CMK (cell line): ENCODE measurements at places on chromosomes 4 and X.

- no peak for DNase-seq
Observed at GRCh38 chr4:6360385-6360784, 90.7 kb downstream of the WFS1 start.

- DNase-seq = no peak
Observed at GRCh38 chr4:158805635-158806471, 37.0 kb downstream of the FNIP2 start.

- no peak for DNase-seq
Observed at GRCh38 chr4:174023641-174024040, 259.8 kb downstream of the FBXO8 start.

GRCh38 chr4:164803702-164804101, 49.8 kb downstream of the SMIM31 start:
- no peak for DNase-seq

DNA sequence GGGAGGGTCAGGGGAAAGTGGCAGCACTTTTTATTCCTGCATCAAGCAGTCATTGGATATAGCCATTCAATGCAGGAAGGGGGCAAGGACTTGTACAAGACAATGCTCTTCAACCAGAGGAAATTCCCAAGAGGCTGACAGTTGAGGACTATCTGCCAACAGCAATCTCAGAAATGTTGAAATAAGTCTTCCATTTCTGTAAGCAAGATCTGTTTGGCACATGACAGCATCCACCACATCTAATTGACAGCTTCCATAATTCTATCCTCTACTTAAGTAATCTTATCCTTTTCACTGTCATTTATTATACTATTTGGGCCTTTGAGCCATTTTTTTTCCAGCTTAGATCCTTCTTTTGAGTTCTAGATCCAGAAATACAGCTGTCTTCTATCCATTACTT, 110.7 kb downstream of the CFAP299 start:
- DNase-seq = no peak

DNA sequence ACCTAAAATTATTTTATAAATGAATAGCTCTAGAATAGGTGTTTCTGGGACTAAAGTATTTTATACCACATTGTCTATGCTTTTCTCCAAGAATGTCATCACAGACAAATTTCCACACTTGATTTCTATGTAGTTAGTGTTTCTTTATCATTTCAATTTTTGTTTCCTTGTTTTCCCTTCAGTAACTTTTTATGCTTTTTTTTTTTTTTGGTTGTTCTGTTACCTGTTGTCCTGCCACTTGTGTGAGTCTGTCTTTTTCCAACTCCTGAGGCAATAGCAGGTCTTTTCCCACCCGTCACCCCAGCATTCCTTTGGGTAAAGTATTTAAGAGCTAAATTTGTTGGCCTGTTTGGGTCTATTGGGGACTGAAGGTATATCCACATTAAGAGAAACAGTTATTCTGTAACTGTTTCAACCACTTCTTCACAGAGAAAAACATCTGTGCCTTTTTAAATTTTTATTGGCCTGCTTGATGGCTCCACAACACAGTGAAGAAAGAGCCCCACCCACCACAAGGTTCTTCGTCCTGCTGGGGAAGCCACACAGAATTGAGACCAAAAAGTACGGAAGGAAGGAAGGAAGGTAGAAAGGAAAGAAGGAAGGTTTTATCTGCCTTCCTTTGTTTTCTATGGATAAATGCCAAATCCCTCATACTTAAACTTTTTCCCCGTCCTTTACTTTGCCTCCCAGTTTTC, 17.7 kb upstream of the GPC3 start:
- DNase-seq = no peak

- no peak for DNase-seq
Observed at GRCh38 chrX:33210156-33210555, 1.2 kb downstream of the DMD start.

GRCh38 chr4:55793479-55793878, 26.1 kb upstream of the EXOC1L start:
- DNase-seq = no peak

GRCh38 chr4:16271411-16271810, 45.1 kb upstream of the TAPT1 start:
- no peak for DNase-seq

- no peak for DNase-seq
Observed at GRCh38 chr4:183808097-183808456, 97.0 kb upstream of the STOX2 start.

GRCh38 chr4:11069581-11070211, 359.0 kb downstream of the HS3ST1 start:
- DNase-seq = no peak

DNA sequence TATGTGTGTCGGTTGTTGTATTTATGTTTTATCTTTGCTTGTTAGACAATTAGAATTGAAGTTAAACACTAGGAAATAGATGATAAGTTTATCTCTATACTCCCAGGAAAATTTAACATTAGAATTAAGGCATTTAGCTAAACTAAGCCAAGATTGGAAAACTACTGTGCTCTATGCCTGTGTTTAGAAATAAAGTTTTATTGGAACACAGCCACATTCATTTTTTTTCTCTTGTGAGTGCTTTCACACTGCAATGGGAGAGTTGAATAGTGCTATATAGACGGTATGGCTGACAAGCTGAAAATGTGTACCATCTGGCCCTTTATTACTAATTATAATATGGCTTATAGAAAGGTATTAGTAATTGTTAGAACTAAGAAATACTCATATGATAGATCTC, 186.7 kb upstream of the NUDT6 start:
- DNase-seq = no peak

GRCh38 chrX:77935886-77936285, 25.4 kb downstream of the ATP7A start:
- no peak for DNase-seq

DNA sequence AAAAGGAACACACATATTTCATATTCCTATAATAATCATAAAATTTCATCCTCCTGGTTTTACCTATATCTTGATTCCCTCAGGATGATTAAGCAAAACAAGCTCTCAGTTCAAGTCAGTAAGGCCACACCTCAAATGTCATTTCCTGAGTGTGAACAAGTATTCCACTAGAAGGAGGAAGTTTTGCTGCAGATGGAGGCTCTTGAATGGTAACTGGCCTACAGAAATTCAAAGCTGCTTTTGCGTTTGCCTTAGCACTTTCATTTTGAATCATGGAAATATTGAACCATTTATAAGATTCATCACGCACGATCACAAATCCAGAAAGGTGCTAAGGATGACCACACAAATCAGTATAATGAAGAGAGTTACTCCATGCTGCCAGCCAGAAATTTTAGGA, 254.4 kb upstream of the CXXC4 start:
- no peak for DNase-seq

DNA sequence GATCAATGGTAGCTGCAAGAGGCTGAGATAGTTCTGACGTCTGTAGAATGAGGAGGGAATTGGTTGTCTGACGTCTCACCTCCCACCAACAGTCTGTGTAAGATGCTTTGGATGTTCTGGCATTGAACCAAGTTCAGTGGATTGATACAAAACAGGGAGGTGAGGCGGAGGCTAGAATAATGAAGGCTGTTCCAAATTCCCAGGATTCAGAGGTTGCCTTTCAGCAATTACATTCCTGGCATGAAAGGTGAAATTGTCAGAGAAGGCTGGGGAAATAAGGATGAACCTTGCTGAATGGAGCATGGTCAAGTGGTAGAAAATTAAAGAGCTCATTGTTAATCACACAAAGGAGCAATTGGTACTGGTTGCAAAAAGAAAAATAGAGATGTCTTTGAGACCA, 241.6 kb downstream of the FBXW7 start:
- DNase-seq = no peak

- no peak for DNase-seq
Observed at GRCh38 chr4:48067536-48067935, 51.0 kb downstream of the NIPAL1 start.

DNA sequence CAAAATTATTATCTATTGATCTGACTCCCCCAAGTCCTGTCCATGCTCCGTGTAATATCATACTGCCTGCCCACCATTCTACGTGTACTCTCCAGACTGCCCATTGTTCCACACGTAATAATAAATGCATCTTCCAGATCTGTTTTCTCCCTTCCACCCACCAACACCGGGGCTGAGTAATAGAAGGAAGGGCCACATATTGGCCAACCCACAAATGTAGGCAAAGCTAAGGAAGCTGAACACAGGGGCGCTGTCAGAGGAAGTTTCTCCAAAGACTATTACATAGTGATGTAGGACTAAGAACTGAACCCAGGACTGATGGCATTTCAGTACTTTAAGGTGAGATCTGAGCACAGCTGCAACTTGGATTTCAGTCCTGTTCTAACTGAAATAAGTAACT, 135.8 kb upstream of the GUCY1A1 start:
- no peak for DNase-seq

- no peak for DNase-seq
Observed at GRCh38 chr4:33057736-33058135, 2337.6 kb downstream of the PCDH7 start.

GRCh38 chr4:98151145-98151924, 8.1 kb upstream of the STPG2 start:
- no peak for DNase-seq

DNA sequence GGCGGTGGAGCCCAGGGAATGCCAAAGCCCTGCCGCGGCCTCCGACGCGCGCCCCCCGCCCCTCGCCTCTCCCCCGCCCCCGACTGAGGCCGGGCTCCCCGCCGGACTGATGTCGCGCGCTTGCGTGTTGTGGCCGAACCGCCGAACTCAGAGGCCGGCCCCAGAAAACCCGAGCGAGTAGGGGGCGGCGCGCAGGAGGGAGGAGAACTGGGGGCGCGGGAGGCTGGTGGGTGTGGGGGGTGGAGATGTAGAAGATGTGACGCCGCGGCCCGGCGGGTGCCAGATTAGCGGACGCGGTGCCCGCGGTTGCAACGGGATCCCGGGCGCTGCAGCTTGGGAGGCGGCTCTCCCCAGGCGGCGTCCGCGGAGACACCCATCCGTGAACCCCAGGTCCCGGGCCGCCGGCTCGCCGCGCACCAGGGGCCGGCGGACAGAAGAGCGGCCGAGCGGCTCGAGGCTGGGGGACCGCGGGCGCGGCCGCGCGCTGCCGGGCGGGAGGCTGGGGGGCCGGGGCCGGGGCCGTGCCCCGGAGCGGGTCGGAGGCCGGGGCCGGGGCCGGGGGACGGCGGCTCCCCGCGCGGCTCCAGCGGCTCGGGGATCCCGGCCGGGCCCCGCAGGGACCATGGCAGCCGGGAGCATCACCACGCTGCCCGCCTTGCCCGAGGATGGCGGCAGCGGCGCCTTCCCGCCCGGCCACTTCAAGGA, at the start of gene FGF2:
TSS of gene FGF2 (plus strand) at position 279 of the 705 bp plus-strand sequence. CDS start at position 623, 344 bp downstream.
- no peak for DNase-seq

DNA sequence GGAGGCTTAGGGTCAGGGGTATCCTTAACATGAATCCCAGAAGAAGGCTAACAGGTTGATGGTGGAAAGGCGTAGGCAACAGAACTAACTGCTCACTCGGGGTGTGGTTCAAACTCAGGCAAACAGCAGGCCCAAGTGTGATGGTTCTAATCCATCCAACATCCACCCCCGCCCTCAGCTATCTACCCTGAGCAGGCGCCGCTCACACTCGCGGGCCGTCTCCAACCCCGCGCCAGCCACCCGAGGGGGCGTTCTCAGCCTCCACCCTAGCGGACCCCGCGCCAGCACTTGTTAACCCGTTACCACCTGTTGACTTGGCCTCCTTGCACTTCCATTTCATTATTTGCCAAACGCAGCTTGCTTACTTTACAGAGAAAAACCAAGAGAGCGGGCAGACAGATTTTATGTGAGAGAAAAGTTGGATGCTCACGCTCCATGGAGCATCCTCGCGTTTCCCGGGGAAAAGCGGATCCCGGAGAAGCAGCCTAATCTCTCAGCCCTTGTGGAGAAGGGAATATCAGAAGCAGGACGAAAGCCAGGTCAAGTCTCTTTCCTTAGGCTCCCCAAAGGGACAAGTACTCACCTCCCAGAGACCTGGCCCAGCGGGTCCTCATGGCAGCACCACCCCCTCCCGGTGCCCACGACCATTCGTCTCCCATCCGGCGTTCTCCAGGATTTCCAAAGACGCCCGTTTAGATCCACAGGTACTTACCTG, 773 bp downstream of the SNCA start:
- no peak for DNase-seq

- DNase-seq = peak; percentile 97
Observed at GRCh38 chr4:7539659-7540058, 104.9 kb upstream of the PSAPL1 start.

DNA sequence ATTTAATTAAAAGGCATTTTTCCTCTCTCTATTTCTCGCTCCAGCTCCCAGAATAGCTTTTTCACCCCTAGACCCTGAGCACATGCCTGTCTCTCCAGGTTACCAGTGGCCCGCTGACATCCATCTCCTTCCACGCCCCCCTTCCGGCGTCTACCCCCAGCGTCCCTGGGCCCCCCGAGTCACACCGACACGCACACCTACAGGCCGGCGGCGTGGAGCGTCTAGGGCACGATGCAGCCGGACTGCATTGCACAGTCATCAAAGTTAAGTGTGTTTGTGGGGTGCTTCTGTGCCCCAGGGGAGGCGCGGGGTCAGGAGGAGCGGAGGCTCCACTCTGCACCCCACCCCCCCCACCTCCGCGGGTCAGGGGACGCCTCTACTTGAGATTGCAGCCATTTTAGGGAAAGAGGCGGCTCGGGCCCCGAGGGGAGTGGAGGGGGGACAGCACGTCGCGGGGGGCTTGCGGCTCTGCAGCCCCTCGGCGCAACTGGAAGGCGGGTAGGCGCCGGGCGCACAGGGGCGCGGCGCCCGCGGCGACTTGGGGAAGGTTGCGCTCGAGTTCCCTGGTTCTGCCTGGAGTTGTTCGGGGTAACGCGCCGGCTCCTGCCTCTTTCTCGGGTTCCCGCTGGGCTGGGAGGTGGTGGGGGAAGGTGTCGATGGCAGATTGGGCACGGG, 112.7 kb downstream of the DHX15 start:
- DNase-seq = no peak

DNA sequence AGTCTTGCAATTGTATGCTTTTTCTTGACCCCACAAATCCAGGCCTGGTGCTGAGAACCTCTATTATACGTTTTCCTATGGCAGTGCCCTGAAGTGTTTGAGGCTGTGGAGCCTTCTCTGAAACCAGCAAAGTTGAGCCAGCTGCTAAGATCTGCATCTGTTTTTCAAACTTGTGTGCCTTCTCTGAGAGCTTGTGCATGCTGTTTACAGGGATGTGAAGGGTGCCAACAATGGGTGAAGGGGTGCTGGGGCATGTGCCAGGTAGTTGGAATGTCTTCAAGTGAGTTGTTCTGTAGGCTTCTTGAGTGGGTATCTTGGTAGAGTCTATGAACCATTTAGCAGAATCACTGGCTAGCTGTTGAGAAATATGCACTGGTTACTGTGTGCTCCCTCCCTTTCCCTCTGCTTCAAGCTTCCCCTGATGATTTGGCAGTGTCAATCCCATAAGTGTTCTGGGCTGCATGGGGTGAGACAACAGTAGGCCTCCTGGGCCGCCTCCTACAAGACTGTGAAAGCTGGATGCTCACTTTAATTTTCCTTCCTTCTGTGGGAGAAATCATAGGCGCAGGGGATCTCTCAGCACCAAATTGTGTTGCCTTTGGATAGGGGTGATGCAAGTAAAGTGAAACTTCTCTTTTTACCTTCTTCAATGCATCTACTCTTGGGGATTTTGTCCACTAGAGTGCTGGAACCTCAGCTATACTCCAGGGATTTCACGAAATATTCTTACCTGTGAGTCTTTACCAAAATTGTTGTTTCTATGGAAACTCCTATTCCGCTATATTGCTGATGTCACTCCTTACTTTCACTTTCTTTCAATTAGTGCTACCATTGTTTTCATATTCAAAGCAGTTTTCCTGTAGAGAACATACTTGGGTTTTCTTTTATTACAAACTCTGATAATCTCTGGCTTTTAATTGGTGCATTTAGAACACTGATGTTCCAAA, 30.0 kb downstream of the ITM2A start:
- no peak for DNase-seq
